PC-9 (cell line): ENCODE measurements at places on chromosomes 5 and 9. TPM values are rescaled to one million over a fixed set of nuclear protein-coding genes. Genes with fewer than 3 reads are reported as not detected.

The SLC4A9 gene
- total RNA-seq, result 0.20 and 0.53 TPM in 2 replicates

The ZBTB6 gene
- 7.7 and 8.7 TPM in 2 replicates for total RNA-seq

The SMIM32 gene
- total RNA-seq, result not detected in 2 replicates

GRCh38 chr9:99592834-99593574 is 228.7 kb upstream of the NR4A3 start:
- H3K4me1 ChIP-seq, result no peaks in the 10 kb centered on the region
- H3K27me3 ChIP-seq, result no peaks in the 10 kb centered on the region
- no peak for DNase-seq
- no peak overlapping the region for H3K27ac ChIP-seq

DNA sequence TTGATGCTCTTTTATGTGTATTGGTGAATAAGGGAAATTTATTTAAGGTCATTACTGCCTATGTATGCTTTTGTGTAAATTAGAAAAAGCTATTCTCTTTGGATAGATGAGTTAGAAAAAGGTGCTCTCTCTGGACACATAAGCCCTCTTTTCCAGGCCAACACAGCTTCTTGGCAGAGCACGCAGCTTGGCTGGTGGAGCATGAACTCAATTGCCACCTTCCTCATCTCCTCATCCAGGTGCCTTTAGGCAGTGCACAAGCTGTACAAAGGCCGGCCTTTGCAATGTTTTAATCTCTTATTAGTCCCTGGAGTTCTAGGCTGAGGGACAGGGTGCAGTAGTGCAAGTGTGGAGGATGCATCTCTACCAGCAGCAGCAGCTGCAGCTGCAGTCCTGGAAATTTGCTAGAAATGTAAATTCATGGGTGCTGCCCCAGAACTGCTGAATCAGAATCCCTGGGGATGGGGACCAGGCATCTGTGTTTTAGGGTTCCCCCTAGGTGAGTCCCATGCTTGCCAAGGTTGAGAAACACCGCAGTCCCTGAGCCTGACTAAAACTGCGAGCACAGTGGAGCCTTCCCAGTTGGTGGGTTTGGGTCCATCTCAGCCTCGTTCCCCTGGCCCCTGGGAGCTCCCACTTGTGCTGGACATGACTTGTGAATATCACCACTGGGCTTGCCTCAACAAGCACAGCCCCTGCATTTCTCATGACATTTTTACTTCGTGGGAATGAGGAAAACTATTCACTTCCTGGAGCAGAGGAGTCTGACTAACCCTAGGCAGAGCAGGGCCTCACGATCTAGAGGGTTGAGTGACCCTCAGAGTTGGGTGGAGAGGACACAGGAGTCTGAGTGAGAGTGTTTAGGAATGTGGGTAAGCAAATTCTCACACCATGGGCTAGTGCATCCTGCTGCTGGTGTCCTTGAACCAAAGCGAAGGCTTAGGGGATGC is 272.3 kb downstream of the ZSWIM6 start:
- H3K4me1 ChIP-seq, result 0 out of 2 replicates have a peak, but pooled peaks cover 7% of the 10 kb centered on the region
- peaks cover 11% of the 10 kb centered on the region; the same call in 1 of the 2 replicates for H3K27me3 ChIP-seq
- peak; percentile 40 for DNase-seq

GRCh38 chr9:129826344-129826743 is 2.4 kb upstream of the TOR1A start:
- no peak overlapping the region for H3K27ac ChIP-seq
- peaks cover 19% of the 10 kb centered on the region for H3K36me3 ChIP-seq
- no peak for DNase-seq
- no peaks in the 10 kb centered on the region for H3K27me3 ChIP-seq
- H3K4me1 ChIP-seq, result no peaks in the 10 kb centered on the region; the same call in 1 of the 2 replicates
- H3K4me3 ChIP-seq, result no peak overlapping the region

DNA sequence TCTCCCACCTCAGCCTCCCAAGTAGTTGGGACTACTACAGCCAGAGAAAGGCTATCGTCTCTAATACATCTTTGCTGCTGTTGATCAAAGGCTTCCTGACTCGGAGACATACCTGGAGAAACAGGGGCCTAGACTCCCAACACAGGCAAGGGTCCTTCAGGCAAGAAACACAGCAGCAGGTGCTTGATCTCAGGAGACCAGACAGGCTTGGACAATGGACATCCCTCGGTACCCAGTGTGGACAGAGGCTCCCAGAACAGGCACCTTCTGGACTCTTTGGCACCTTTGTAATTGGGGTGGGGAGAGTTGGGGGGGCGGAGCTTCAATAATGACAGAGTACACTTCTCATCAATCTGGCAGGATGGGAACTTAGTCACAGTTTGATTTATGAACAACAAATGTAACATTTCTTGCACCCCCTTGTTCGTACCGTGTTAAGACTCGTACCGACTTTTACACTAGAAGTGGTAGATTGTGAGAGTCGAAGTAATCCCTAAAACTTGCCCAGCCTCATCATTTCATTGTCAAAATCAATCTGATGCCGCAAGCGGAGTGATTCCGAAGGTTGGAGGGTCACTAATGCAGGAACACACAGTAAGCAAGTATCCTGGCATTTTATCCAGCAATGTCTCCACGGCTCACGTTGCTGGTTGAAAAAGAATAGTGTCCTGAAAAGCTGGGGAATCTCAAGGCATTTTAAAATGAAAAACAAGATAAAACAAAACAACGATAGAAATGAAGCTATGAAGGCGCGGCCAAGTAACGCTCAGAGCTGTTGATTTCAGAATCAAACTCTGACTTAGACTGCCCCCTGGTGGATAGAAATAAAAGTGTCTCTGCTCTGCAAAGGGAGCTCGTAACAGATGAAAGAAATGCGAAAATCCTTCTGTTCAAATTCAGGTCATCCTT is 46.4 kb upstream of the STK32A start:
- no peak overlapping the region for H3K27ac ChIP-seq
- H3K36me3 ChIP-seq, result no peaks in the 10 kb centered on the region
- DNase-seq, result no peak
- H3K4me3 ChIP-seq, result no peak overlapping the region
- H3K4me1 ChIP-seq, result no peaks in the 10 kb centered on the region
- H3K27me3 ChIP-seq, result 0 out of 2 replicates have a peak, but pooled peaks cover 3% of the 10 kb centered on the region

GRCh38 chr9:97710356-97711222 is 13.4 kb upstream of the XPA start:
- no peak overlapping the region for H3K27ac ChIP-seq
- H3K4me3 ChIP-seq, result no peak overlapping the region
- H3K36me3 ChIP-seq, result no peaks in the 10 kb centered on the region
- DNase-seq, result peak; percentile 59

GRCh38 chr9:111900151-111900857 is 3.7 kb downstream of the UGCG start:
- H3K36me3 ChIP-seq, result no peaks in the 10 kb centered on the region
- H3K27me3 ChIP-seq, result no peaks in the 10 kb centered on the region
- H3K4me3 ChIP-seq, result peak overlapping the region; percentile 76; the same call in 1 of the 2 replicates
- H3K4me1 ChIP-seq, result peaks cover 52% of the 10 kb centered on the region

DNA sequence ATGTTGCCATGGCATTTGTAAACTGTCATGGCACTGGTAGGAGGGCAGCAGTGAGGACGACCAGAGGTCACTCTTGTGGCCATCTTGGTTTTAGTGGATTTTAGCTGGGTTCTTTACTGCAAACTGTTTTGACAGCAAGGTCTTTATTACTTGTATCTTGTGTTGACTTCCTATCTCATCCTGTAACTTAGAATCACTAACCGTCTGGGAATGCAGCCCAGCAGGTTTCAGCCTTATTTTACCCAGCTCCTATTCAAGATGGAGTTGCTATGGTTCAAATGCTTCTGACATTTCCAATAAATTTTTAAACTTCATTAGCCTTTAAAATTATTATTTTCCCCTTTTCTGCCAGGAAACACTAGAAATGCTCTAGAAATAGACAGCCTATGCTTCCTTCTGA is 839.1 kb downstream of the NR2F1-AS1 start:
- H3K36me3 ChIP-seq, result no peaks in the 10 kb centered on the region
- no peak overlapping the region for H3K4me3 ChIP-seq
- no peaks in the 10 kb centered on the region for H3K27me3 ChIP-seq
- no peak for DNase-seq
- H3K4me1 ChIP-seq, result no peaks in the 10 kb centered on the region
- H3K27ac ChIP-seq, result no peak overlapping the region

DNA sequence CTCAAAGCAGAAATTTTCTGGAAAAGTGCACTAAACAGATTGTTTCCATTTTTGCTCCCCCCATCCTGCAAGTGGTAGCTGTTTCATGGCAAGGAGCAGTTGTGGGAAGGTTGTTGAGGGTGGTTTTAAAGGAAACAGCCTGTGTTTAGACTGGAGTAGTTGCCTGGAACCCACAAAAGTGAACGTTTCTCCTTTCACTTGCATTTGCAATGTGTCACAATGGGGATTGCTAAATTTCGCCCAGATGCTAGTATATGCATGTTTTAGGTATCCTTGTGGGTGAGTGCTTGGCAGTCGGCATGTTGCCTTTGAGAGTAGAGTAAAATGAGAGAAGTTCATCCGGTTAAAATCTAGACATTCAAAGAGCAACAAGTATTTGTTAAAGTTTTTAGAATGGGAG is 1099.9 kb upstream of the DMAC1 start:
- no peak overlapping the region for H3K27ac ChIP-seq
- no peaks in the 10 kb centered on the region for H3K4me1 ChIP-seq
- DNase-seq, result no peak
- H3K27me3 ChIP-seq, result no peaks in the 10 kb centered on the region

- H3K4me3 ChIP-seq, result no peak overlapping the region
- no peaks in the 10 kb centered on the region for H3K27me3 ChIP-seq
- H3K36me3 ChIP-seq, result 0 out of 2 replicates have a peak, but pooled peaks cover 7% of the 10 kb centered on the region
- H3K4me1 ChIP-seq, result no peaks in the 10 kb centered on the region
- DNase-seq, result no peak
Measured at GRCh38 chr5:37519304-37519703, 140.2 kb downstream of the WDR70 start.

DNA sequence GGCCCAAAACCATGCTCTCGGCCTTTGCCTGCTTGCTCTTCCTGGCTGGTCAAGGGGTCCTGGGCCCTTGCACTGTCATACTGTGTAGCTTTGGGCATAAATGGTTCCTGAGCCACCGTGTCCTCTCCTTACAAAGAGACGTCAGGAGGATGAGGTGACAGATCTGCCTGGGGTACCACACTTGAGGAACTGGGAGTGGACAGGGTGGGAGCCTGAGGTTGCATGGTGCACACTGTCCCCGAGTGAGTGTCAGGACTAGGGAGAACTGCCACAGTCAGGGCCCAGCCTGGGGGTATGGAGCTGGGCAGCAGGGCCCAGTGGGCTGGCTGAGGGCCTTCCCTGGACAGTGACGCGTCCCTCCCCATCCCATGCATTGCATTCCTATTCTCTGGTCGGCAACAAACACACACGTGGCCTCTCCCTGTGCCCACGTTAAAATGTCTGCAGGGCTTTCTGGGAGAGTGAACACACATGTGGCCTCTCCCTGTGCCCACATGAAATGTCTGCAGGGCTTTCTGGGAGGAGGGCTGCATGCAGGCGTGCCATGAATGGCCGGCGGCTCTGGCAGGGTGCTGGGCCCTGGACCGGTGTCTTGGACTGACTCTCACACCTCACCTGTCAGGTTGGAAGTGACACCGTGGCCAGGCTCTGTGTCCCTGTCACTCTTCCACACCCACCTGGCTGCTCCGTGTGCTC is 122.1 kb upstream of the COL5A1 start:
- H3K27ac ChIP-seq, result no peak overlapping the region
- peaks cover 71% of the 10 kb centered on the region for H3K27me3 ChIP-seq
- DNase-seq, result no peak

GRCh38 chr5:14528926-14529325 is 52.7 kb upstream of the OTULINL start:
- H3K4me3 ChIP-seq, result no peak overlapping the region
- no peaks in the 10 kb centered on the region for H3K4me1 ChIP-seq

- H3K4me3 ChIP-seq, result peak overlapping the region; percentile 92
- no peaks in the 10 kb centered on the region for H3K27me3 ChIP-seq
- H3K27ac ChIP-seq, result peak overlapping the region; percentile 53
- H3K4me1 ChIP-seq, result peaks cover 27% of the 10 kb centered on the region
- no peak for DNase-seq
Measured at GRCh38 chr5:69167493-69167855, 524 bp downstream of the CCNB1 start.
